ENCODE measurements at places on chromosomes 3 and 15. TPM values are rescaled to one million over a fixed set of nuclear protein-coding genes. Genes with fewer than 3 reads are reported as not detected.

SMCO1 gene
- total RNA-seq: not detected

GUCA1C gene
- not detected for total RNA-seq

GADL1 gene
- not detected for total RNA-seq

CHCHD6 gene
- 23.6 TPM for total RNA-seq

FMN1 gene
- 0.36 TPM for total RNA-seq

PDIA5 gene
- 48.3 TPM for total RNA-seq

PAK6 gene
- 6.6 TPM for total RNA-seq

SLC24A5 gene
- not detected for total RNA-seq

ARHGAP31 gene
- total RNA-seq: 1.9 TPM

SPPL2A gene
- 42.7 TPM for total RNA-seq

CCDC80 gene
- 32.1 TPM for total RNA-seq

AGTR1 gene
- 0.15 TPM for total RNA-seq

GPR15 gene
- not detected for total RNA-seq

OPA1 gene
- total RNA-seq: 64.1 TPM

TMEM266 gene
- total RNA-seq: 2.2 TPM

SEMA5B gene
- 68.4 TPM for total RNA-seq

CCR1 gene
- total RNA-seq: not detected

CSPG5 gene
- total RNA-seq: 3.1 TPM

SLC25A26 gene
- total RNA-seq: 22.8 TPM

All from endodermal cell (in vitro differentiated cells).